ENCODE measurements at places on chromosomes 1 and 21.

DNA sequence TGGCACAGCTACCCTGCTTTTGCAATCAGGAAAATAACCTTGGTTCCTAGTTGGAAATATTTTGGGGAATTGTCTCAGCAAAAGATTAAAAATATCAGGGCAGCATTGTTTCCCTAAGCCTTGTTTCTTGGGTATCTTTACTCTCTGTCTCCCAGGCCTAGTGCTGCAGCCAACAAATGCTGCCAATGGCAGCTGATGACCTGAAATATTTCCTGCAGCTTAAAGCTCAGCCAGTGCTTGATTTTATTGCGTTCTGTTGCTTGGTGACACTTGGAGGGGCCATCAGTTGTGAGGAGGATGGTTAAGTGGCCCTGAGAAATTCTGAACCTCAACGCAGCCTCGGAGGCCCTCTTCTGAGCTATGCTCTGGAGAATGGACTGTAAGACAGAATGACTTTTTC is 59.4 kb upstream of the B3GALT5 start:
- no peak for DNase-seq

DNA sequence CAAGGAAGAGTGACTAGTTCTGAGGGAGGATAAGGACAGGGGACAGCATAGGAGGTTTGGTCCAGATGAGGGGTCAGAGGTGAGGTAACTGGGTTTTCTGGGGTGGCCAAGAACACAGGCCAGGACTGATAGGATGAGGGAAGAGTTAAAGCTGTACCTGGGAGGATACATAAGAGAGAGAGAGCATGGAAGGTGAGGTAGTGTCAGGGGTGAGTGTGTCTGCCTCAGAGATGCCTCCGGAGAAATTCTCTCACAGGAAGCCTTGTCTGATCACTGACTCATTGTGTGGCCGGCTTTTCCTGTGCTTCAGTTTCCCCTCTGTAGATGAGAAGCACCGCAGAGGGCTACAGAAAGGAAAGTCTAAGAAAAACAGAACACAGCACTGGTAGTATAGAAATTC is 40.2 kb downstream of the FASLG start:
- no peak for DNase-seq

- no peak for DNase-seq
Measured at GRCh38 chr1:205959789-205960188, 16.5 kb upstream of the SLC26A9 start.

DNA sequence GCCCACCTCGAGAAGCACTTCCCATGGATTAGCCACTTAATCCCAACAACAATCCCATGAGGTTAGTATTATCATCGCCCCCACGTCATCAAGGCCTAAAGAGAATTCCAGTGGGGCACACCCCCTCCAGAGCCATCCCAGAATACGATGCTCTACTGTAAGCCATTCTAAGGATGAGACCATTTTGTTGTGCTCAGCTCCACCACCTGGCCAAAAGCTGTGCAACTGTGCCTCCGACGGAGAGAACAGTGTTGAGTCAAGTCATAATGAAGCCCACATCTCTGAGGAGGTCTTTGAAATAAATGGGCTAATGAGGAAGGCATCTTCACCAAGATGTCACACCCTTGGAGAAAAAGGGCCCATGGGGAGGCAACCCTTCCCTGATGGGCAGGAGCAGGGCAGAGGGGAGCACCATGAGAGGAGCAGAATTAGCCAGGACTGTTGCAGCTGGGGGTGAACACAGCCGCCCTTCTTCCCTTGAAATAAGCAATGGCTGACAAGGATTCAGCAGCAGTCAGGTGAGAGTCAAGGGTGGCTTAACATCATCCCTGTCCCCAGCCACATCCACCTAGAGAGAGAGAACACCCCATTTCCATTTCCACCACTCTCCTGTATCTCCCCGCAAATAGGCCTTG is 14.6 kb downstream of the SYF2 start:
- DNase-seq: no peak

DNA sequence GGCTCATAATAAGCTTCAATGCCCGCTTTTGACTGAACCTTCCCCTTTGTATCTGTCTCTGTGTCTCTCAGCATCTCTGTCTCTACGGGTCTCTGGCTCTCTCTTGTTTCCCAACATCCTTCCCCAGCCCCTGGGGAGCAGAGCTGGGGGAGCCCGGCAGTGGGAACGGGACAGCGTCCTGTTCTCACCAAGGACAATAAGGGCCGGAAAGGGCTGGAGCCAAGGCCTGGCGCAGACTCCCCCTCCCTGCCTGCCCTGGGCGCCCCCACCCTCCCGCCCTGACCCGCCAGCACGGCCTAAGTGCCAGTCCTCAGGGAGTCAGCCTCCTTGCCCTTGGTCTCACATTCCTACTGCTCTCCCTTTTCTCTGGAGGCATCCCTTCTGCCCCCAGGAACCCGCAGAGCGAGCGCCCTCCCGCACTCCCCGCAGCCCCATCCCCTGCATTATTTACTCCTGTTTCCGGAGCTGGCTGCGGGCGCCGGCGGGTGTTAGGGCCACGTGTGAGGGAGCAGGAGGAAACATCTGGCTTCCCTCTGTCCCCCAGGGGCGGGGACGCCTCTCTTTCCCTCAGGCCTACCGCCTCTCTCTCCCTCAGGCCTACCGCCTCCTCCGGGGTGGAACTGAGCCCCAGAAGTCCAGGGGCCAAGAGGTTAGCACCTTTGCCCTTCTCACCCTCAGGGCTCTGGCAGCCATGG is 6.5 kb downstream of the KRTCAP2 start:
- DNase-seq: no peak

DNA sequence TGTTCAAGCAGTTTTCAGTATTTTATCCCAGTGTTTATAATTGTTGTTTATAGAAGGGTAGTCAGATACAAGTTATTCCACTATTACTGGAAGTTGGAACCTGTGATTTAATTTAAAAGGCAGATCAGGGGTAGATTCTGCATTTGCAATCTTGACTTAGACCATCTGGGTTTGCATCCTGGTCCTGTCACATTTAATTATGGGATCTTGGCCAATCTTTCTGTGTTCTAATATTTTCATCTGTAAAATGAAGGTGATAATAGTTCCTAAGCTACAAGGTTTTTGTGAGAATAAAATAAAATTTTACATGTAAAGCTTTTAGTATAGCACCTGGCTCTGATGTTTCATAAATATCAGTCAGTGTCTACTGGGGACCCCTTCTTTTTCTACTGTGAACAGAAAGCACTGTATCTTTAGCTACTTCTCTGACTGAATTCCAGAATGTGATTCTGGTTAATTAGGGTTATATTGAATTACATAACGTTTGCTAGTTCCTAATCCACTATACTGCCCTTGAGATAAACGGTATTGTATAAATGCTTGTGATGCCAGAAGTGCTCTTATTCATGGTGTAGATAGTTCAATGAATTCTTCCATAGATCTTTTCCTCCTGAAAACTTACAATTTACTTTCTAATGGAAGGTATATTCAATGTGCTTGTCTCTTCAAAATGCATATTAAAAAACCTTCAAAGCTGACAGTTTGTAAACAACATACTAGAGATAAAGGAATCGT is 131.0 kb downstream of the KCNK1 start:
- DNase-seq: no peak

GRCh38 chr1:175853681-175854080 is 110.3 kb upstream of the TNR start:
- no peak for DNase-seq

- no peak for DNase-seq
Measured at GRCh38 chr1:51788938-51789337, 89.6 kb downstream of the NRDC start.

- DNase-seq: no peak
Measured at GRCh38 chr1:3912809-3913685, 13.0 kb upstream of the C1orf174 start.

GRCh38 chr1:21292984-21293536 is 2.8 kb upstream of the ECE1 start:
- DNase-seq: no peak

DNA sequence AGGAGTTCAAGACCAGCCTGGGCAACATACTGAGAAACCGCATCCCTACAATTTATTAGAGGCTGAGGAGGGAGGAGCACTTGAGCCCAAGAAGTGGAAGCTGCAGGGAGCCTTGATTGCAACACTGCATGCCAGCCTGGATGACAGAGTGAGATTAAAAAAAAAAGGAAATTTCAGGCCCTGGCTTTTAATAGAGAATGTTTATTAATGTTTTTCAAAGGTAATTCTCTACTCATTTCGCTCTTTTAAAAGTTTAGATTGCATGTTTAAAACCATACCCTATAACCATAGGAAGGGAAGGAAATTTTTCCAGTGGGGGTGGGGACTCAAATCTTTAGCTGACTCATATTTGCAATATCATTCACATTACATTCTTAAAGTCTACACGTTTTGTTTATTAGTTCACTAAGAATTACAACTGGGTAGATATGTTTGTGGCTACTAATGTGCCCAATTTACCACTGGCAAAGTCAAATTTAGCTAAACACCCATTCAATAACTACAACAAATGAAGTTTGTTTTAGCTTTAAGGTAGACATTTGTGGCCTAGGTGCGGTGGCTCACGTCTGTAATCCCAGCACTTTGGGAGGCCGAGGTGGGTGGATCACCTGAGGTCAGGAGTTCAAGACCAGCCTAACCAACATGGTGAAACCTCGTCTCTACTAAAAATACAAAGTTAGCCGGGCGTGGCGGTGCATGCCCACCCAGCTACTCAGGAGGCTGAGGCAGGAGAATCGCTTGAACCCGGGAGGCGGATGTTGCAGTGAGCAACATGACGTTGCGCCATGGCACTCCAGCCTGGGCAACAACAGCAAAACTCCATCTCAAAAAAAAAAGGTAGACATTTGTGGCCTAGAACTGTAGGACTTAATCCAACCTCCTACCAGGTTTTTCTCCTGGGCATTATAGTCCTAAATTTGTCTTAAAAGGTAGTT is 5.0 kb downstream of the KDM5B start:
- DNase-seq: no peak

GRCh38 chr1:153796786-153797659 is 21.8 kb downstream of the SLC27A3 start:
- DNase-seq: peak; percentile 73

GRCh38 chr1:12528021-12528852 is 89.8 kb downstream of the DHRS3 start:
- no peak for DNase-seq

- no peak for DNase-seq
Measured at GRCh38 chr21:43605320-43606215, 53.7 kb downstream of the HSF2BP start.

GRCh38 chr1:52915855-52916220 is 5.7 kb downstream of the ECHDC2 start:
- DNase-seq: no peak

- DNase-seq: no peak
Measured at GRCh38 chr1:17635811-17636210, 96.3 kb downstream of the ARHGEF10L start.

DNA sequence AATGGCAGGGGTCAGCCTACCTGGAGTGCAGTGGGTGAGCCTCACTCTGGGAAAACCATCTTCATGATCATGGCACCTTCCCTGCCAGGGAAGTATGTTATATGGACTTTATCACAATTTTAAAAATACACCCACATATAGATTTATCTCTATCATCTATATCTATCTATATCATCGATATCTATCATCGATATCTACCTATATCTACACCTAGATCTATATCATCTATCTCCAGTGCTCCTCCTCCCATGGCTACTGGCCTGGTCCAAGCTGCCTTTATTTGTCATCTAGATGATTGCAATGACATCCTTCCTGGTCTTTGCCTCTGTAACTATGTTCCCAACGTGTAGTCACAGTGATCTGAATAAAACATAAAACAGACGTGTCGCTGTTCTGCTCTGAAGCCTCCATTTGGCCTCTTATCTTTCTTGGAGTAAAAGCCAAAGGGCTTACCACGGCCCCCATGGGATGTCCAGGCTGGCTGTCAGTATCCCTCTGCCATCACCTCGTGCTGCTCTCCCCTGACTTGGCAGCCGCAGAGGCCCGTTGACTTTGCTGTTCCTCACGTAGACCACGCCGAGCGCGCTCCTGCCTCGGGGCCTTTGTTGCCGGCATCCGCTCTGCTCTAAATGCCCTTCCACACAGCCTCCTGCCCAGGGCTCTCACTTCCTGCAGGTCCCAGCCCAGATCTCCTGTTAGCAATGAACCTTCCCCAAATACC is 20.6 kb upstream of the KIF26B start:
- DNase-seq: no peak

- no peak for DNase-seq
Measured at GRCh38 chr1:27570784-27571183, 33.2 kb downstream of the AHDC1 start.

DNA sequence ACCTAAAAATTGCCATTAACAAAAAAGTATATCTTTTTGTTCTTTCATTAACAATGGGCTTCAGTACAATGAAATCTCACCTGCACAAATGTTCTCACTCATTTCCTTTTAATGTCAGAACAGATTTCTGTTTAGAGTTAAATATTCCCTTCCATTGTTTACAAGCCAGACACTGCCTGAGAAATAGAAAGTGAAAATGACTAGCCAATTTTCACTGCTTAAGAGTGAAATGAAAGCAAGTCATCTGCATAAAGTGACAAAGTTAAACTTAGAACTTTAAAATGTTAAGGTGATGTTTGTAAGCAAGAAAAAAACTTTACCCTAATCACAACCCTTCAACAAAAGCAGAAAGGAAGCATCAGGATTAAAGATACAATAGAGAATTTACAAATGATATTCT is 27.5 kb downstream of the COA6 start:
- no peak for DNase-seq

- no peak for DNase-seq
Measured at GRCh38 chr1:242002510-242002909, 3.6 kb upstream of the MAP1LC3C start.

- peak; percentile 22 for DNase-seq
Measured at GRCh38 chr21:33109574-33110339, 39.8 kb downstream of the OLIG1 start.

DNA sequence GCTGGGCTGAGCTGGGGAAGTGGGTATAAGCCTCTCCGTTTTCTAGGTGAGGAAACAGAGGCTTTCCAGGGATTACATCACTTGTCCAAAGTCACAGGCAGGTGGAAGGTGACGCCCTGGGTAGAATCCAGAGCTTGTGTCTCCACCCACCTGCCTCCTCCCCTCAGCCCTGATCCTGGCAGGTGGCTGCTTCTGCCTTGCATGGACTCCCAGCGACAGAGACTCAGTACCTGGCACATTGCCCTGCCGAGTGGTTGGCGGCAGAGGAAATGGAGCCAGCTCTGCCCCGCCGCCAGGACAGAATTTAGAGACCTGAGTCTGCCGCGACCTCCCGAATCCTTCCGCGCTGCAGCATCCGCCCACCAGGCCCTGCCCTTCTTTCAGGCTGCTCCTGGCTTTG is 2.1 kb downstream of the PLA2G2E start:
- no peak for DNase-seq

- no peak for DNase-seq
Measured at GRCh38 chr1:64962441-64962840, 3.9 kb downstream of the JAK1 start.
